ENCODE measurements at places on chromosomes 5 and 9.
A peak's percentile ranks its signal among the peaks of the same experiment; 100 is the strongest.

DNA sequence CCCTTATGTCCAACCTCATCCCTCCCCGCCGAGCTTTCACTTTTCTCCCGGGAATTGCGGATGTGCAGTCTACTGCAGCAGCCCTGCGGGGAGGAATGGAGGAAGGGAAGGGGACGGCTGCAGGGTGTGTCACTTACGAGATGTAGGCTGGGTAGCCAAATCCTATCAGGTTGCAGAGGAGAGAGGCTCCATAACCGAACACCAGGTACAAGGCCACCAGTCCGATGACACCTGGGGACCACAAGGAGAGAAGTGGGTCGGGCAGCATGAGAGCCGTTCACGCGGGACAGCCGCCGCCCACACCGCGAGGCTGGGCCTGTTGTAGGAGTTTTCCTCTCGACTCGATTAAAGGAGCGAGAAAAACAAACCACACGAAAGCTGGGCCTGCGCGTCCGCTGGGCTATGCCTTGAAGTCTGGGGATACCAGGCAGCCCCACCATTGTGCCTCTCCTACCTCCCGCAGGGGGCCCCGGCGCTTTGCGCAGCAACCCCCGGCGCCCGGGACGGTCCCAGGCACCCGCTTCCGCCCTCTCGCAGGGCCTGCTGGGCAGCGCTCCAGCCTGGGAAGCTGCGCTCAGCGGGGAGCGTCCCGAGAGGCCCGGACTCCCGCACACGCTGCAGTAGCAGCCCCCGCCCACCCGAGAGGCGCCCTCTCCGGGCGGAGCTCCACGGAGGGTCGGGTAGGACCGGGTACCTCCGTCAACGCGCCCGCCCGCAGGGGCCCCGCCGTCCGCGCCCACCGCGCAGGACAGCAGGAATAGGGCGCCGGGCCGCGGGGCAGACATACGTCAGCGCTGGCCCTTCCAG, 798 bp downstream of the REEP5 start:
- DNase-seq: peak; percentile 77

DNA sequence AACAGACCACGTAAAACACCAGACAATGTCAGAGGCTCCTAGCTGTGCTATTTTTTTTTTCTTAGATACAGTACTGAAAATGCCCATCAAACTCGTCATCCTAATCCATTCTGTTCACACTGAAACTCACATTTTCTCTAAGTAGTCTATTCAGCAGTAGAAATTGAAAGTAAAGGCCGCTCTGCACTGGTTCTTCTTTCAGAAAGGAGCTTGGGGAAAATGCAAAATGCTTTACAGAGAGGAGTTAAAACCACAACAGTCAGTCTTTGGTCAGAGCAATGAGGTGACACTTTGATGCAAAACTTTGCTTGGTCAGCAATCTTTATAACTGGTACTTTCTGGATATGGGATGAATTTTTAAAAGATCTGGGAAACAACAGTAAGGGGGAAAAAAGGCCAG, 43.8 kb upstream of the SUSD1 start:
- DNase-seq: peak; percentile 48

- no peak for DNase-seq
Measured at GRCh38 chr5:56575821-56576220, 239.5 kb upstream of the MAP3K1 start.

DNA sequence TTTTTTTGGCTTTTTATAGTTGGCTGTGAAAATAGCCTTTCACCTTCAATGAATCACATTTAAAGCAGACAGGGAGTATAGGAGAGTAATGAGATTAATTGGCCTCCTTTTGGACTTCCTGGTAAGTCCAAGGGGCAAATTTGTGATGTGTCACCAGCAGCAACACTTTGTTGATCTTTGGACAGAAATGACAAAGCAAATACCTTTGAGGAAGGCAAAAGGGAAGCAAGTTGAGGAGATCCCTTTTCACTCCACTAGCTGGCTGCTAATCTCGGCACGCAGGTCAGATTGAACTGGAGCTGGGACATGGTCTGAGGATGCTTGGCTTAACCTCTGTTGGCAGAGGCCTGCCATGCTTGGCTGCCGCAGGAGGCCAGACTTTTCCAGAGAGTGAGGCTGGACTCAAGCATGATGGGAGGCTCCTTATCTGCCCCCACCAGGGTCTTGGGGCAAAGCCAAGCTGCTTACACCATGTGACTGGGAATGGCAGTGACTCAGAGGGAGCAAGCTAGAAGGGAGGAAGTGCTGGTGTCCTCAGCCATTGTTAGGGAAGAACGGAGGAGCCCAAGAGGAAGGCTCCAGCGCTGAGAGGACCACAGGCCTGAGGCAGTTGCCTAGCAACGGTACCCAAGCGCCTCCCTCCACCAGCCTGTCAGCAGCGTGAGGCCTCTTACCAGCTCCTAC, 174.5 kb upstream of the MAP1B start:
- DNase-seq: no peak

GRCh38 chr5:112968411-112969106, 8.0 kb upstream of the DCP2 start:
- no peak for DNase-seq

Measured in GM13976 (cell line).